Mesothelial cell of epicardium (in vitro differentiated cells): ENCODE measurements at places on chromosomes 12 and 14. TPM values are rescaled to one million over a fixed set of nuclear protein-coding genes. Genes with fewer than 3 reads are reported as not detected.

DNA sequence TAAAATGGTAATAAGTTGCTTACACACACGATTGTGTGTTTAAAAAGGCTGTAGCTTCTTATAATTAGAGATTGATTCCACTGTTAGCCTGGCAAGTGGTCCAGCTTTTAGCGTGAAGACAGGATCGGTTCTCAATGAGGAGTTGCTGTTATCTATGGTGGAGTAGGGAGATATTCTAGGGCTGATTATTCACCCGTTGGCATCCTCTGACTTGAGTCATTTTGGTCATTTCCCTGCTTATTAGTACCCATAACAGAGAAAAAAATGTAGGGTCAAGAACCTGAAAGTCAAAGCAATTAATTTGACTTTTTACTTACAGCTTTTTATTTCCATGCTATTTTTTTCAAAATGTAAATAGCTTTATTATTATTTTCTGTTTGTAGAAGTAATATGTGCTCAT is 76.0 kb downstream of the KCNK13 start:
- no peak overlapping the region for H3K27ac ChIP-seq
- H3K27me3 ChIP-seq: peaks cover 11% of the 10 kb centered on the region
- H3K4me1 ChIP-seq: no peaks in the 10 kb centered on the region
- H3K4me3 ChIP-seq: no peak overlapping the region
- no peak for DNase-seq
- H3K36me3 ChIP-seq: no peaks in the 10 kb centered on the region

PARPBP gene
- total RNA-seq: 13.7 to 15.3 TPM (median 15.0 TPM) in 3 replicates

GRCh38 chr12:530308-530707 is 70.6 kb downstream of the B4GALNT3 start:
- no peaks in the 10 kb centered on the region for H3K4me1 ChIP-seq
- DNase-seq: no peak
- H3K27ac ChIP-seq: no peak overlapping the region
- peaks cover 16% of the 10 kb centered on the region for H3K27me3 ChIP-seq
- peaks cover 3% of the 10 kb centered on the region for H3K36me3 ChIP-seq
- no peak overlapping the region for H3K4me3 ChIP-seq

DNA sequence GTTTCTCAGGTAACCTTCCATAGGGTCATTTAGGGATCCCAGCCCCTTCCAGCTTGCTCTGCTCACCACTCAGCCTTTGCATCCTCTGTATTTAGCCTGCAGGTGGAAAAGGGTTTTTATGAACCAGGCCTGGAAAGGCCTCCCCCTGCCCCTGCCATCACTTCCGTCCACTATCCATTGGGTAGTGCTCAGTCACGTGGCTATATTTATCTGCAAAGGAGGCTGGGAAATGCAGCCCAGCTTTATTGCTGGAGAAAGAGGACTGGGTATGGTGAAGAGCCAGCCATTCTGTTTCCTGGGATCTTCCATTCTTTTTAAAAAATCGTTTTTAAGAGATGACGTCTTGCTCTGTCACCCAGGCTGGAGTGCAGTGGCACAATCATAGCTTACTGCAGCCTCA is 87.0 kb upstream of the MAP1LC3B2 start:
- H3K27me3 ChIP-seq: no peaks in the 10 kb centered on the region
- no peak overlapping the region for H3K27ac ChIP-seq
- H3K4me1 ChIP-seq: no peaks in the 10 kb centered on the region
- DNase-seq: no peak
- H3K4me3 ChIP-seq: no peak overlapping the region
- peaks cover 7% of the 10 kb centered on the region for H3K36me3 ChIP-seq

WNT1 gene
- not detected in 3 replicates for total RNA-seq

GRCh38 chr12:7716381-7716780 is 5.1 kb downstream of the DPPA3 start:
- no peak for DNase-seq
- no peak overlapping the region for H3K27ac ChIP-seq
- H3K36me3 ChIP-seq: no peaks in the 10 kb centered on the region
- H3K27me3 ChIP-seq: no peaks in the 10 kb centered on the region
- H3K4me1 ChIP-seq: peaks cover 7% of the 10 kb centered on the region
- H3K4me3 ChIP-seq: no peak overlapping the region
